ENCODE measurements at places on chromosomes 2 and 18.

DNA sequence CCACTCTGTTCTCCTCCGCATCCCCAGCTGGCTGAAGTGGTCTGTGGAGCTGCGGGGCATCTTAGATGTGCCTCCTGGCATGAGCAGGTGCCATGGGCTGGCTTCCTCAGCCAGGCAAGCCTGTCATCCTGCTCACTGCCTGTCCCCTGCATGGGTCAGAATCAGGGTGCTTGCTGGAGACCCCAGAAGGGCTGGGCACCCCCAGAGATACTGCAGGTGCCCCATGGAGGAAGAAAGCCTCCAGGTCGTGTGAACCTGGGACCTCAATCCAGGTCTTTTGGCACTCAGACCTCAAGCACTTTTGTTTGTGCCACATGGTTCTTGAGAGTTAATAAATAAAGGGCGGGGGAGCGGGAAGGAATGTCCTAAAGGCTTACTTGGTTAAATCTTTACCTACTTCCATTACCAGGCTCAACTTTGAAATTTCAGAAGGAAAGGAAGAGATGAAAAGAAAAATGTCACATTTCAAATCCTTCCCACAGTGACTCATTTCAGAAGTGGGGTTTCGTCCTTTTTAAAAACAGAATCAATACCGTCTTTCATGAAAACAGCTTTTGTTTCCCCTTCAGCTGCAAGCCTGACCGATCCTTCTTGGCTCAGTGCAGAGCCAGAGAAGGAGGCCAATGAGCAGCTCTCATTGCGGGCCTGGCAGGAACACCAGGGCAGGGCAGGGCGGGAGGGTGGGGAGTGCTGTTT is 69.9 kb downstream of the RHOB start:
- DNase-seq, result no peak

- DNase-seq, result no peak
These were observed 51.0 kb upstream of the EML4 start for GRCh38 chr2:42117923-42118753.

DNA sequence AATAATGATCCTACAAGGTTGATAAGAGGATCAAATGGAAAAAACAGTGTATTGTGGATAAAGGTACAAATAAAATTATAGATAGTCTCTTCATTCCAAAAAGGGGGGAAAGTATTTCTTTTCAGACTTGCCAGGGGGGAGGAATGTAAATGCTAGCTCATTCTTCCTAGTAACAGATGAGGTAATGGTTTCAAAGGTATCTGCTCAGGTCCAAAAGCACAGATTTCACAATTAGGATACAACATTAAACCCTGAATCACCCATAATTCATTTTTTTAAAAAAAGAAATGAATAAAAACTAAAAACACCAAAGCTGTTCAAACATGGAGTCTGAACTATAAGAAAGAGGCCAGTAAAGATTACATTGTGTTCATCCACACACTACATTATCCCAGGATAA is 142.0 kb downstream of the ATAD2B start:
- DNase-seq, result no peak

GRCh38 chr2:45006041-45006941 is 3.0 kb downstream of the SIX2 start:
- no peak for DNase-seq

DNA sequence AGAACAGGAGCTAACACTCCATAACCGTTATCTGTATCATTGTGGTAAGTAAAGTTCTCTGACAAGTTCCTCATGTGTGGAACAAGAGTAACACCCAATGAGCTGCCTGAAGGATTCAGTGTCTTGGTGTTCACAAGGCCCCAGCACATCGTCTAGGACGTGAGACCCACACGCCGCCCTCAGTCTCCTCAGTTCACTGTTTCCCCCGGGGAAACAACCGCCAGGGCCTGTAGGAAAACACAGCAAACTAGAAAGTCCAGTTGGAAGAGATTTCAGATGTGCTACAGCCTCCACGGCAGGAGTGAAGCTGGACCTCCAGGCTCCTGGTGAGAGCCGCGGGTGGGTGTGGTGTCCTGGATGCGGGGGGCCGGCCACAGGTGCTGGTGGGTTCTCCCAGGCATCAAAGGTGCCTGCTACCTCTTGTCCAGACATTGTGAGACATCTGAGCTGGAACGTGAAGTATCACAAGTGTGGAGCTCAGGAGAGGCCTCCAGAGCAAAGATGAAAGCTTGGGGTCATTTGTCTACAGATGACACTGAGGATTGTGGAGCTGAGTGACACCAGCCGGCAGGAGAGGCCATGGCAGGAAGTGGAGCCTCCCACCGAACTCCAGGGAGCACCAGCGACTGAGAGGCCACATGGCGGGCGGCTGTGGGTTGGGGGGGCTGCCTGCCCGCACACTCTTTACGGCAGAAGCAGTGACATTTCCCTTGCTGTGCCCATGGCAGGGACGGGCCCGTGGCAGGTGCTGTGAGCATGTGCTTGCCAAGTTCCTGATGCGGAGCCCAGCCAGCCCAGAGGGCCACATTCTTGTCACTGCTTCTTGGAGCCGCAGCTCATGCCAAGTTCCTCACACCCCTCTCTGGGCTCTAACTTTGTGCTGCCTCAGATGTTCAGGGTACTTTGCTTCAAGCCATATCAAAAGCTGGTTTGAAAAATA is 131.2 kb downstream of the TMEM18 start:
- DNase-seq, result no peak

DNA sequence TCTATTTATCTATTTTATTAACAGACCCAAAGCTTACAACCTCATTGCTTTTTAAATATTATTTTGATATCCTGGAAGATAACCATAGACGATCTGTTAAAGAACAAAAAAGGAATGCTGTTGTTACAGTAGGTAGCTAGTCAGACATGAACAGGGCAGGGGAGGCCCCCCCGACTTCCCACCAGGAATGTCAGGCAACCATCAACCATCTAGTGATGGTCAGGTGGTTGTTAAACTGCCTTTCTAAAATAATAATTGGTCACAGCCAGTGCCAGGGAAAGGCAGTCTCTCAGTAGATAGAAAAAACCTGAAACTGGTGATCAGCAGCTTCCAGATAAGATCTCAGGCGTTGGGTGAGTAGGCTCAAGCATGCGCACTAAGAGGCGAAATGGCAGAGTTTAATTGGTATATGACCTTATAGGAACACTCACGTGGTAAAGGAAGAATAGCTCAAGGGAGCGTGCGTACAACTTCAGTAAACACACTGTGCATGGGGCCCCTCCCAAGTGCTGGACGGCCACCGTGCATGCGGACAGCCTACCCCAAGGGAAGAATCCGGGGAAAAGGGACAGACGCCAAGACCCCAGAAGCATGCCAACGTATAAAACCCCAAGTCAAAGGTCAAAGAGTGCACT is 32.5 kb upstream of the CCL20 start:
- DNase-seq, result no peak

DNA sequence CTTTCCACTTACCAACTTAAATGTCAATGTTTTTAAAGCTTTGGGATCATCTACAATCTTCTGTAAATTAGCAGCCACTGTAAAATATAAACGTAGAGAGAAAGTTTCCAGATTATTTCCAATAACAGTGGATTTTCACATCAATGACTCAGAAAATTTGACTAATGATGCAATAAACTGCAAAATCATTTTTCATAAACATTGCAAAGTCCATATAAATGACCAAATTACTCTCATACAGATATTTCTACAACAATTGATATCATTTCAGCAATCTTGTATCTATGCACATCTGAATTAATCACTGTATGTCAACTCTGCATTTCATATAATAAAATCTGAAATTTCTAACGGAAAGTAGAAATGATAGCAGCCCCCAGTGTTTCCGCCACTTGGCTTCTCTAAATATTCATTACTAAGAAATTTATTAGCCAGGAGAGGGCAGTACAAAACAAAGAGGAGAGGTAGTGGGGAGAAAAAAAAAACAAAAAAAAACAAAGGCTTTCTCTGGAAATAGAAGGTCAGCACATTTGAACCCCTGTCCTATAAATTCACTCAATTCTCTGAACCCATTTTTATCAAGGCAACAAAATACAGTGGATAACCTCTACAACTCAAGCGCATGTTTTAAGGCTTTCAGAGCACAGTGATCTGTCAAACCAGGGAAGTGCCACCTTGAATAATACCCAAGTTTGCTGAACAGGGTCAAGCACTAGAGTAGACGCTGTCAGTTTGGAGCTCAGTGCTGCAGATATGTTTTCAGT is 282.6 kb downstream of the STK39 start:
- no peak for DNase-seq

GRCh38 chr2:12457831-12458230 is 258.9 kb upstream of the TRIB2 start:
- no peak for DNase-seq

DNA sequence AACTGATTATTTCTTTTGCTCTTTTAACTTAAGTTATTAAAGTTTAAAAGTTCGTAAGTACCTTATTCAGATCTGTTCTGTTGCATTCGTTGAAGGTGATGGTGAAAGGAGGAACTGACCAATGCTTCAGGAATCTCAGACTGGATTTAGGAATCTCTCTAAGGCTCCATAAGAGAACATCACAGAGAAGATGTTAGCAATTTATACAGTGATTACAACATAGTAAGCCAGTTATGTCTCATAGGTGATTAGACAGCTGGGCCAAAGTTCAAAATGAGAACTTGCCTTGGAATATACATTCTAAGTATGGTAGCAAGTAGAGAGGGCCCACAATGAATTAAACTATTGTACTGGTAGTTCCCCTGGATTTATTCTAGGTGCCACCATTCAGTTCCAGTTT is 3.2 kb downstream of the MARS2 start:
- no peak for DNase-seq

DNA sequence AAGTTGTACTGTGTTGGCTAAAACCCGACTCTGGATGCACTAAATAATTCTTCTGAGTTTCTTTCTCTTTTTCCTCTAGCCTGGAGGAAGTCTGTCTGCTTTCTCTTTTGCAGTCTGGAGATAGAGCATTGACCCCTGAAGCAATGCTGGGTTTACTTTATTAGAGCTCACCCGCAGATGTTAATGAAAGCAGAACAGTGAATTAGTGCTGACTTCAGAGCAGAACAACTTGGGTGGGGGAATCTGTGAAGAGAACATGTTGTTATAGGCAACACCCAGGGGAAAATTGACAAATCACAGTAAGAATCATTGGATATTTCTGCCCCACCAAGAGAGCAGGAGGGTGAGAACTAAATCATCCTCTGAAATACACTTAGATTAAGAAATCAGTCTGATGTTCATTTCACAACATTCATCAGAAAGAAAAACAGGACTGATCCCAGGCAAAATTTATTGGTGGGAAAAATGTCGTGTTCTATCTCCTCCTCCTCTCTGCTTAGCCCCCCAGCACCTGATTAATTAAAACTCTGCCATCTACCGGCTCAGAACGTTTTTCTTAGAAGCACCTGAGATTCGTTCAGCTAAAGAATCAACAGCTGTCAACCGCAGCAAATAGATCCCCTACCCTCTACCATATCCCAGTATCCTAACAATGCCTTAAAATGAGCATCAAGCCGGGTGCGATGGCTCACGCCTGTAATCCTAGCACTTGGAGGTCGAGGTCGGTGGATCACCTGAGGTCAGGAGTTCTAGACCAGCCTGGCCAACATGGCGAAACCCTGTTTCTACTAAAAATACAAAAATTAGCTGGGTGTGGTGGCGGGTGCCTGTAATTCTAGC is 165.1 kb downstream of the FMNL2 start:
- no peak for DNase-seq

DNA sequence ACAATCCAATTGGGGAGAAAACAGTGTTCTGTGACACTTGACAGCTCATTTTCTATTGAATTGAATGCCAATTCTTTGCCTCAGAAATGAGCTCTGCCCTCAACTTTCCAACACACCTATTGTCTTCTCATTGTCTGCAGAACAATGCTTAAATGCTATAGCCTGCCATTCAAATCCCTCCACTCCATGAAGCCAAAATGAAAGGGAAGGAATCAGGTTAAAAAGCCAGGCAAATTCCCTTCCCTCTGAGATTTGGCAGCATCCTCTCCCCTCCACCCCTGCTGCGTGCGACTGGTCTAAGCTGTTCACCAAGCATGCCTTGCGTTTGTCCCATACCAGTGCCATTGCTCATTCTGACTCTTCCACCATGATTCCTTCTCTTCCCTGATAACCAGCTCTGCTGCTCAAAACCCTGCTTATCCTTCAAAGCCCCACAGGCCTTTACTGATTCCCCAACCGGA is 32.4 kb upstream of the TMEM131 start:
- no peak for DNase-seq

DNA sequence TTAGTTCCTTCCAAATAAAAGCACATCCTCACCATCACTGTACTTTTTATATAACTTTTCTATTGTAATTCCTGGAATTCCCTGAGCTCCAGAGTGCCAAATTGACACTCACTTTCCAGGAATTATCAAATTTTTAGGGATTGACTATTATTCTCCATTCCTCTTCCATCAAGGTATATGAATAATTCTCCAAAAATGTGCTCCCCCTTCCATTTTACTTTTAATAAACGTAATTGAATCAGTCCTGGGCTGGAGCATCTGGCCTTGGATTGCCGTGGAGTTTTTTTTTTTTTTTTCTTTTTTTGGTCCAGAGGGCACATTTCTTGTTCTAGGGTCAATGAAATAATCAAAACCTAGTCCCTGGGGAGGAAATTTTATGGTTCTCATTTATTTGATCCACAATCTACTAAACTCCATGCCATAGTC is 304.3 kb downstream of the CDCA7 start:
- DNase-seq, result no peak

DNA sequence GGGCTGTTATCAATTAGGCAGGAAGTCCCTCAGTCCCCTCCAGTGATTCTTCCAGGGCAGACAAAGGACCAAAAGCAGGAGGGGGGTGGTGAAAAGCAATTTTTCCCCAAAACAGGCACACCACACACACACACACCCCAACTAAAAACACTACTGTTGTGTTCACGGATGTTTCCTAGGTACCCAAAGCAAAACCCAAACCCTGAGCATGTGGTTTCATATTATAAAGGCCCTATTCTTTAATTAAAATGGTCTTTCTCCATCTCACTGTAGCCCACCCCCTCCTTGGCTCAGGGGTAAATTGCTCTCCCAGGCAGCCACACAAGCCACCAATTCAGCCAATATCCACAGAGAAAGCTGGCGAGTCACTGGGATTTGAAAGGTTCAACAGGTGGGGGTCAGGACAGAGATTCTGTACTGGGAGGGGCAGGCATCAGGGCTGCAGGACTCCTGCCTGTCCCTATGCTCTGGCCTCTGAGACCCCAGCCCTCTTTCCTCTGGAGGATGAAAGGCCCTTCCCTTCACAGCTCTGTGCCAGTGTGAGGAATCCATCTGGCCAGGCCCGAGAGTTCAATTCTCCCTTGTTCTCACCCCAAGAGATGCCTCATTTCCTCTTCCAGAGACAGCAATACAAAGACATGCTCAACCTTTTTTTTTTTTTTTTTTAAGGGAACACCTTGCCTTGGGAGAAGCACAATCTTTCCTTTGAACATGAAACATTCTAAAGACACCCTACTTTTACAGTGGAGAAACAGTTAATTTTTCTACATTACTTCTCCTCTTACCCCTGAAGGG is 43.6 kb downstream of the SPRED2 start:
- DNase-seq, result no peak

DNA sequence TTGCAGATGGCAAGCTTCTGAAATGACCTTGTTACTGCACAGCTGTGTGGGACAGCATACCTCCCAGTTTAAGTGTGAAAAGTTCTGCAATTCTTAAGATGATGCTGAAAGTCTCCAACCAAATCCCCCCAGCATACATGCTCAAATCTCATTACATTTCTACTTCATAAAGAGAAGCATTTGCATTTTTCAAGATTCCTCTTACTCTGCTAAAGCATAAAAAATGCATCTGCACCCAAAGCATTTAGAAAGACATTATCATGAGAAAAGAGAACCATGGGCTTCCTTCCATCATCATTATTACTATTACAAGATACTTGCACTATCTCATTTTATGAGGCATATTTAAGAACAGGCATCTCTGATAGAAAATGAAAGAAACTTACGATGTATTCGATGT is 236.9 kb upstream of the REV1 start:
- no peak for DNase-seq

All from cortex of kidney (tissue), 1 donor.